Stimulated activated CD8-positive, alpha-beta memory T cell treated with anti-CD3 and anti-CD28 coated beads, Interleukin-7, amount 100 ng/mL, for 4 hours (primary cell): ENCODE measurements at places on chromosomes 11 and 22.
A peak's percentile ranks its signal among the peaks of the same experiment; 100 is the strongest.

- no peak for DNase-seq
Observed at GRCh38 chr11:17774232-17775034, 39.9 kb downstream of the KCNC1 start.

DNA sequence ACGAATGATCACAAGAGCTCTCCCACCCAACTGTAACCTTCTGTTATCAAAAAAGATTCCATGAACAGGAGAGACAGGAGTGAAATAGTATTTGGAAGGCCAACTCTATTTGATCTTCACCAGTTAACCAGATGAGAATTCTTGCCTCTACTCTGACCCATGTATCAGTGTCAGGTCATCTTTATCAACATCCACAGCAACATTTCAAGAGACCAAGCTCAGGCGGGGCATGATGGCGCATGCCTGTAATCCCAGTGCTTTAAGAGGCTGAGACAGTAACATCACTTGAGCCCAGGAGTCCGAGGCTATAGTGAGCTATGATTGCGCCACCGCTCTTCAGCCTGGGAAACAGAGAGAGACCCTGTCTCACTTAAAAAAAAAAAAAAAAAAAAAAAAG lies 62.3 kb downstream of the GAB2 start:
- DNase-seq, result no peak

GRCh38 chr11:68266121-68266891 lies 5.5 kb downstream of the C11orf24 start:
- DNase-seq, result no peak

DNA sequence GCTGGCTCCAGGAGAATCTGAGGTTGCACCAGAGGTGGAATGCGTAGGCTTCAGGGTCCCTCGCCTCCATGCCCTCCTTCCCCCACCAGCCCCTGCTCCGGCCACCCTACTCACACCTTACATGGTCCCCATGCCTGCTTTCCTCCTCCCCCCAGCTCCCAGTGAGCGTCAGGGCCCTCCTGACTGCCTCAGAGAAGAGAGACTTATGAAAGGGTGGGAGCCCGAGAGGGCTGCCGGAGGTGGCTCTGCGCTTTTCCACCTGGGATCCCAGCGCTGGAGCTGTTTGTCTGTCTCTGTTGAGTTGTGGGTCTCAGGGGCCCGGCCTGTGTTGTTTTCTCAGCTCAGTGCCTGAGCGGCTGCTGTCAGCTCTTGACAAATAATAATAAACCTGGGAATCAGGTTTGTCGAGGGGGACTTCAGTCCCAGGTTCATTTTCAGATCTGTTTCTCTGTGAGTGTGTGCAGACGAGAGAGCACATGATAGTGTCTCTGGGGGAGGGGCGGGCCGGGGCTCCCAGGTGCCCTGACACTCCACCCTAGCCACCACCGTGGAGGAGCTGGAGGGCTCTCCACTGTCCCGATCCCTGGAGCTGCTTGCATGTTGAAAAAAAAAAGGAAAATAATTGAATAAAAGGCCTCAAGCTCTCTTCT lies 153.7 kb downstream of the FEZ1 start:
- DNase-seq, result no peak

DNA sequence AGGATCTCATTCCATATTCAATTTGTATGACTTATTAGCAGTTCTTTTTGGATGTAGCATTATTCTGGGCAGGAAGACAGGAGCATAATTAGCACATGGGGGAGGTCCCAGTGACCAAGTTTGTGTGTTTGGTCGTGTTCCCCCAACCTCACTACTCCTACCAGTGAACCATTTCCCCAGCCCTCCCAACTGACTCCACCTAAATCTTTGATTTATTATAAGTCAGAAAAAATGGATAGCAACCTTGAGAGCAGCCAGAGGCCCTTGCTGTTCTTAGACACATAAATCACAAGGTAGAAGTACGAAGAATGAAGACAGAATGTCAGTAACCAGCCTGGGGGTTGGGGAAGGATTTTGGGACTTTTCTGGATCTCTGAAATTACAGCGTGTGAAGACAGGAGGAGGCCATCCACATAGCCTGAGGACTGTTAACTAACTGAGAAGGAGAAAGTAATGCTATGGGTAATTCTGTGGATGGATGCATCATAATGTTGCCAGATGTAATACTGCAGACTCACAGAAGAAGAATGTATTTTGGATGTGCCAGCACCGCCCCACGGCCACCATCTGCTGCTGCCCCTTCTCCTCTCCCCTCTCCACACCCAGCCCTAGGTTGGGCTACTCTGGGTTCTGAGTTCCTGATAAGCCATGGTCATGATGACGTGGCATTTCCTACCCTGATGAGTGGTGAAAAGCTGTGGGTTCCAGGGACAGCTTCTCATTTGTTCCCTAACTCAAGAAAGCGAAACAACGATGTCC lies 124.3 kb upstream of the TTC12 start:
- DNase-seq, result no peak

DNA sequence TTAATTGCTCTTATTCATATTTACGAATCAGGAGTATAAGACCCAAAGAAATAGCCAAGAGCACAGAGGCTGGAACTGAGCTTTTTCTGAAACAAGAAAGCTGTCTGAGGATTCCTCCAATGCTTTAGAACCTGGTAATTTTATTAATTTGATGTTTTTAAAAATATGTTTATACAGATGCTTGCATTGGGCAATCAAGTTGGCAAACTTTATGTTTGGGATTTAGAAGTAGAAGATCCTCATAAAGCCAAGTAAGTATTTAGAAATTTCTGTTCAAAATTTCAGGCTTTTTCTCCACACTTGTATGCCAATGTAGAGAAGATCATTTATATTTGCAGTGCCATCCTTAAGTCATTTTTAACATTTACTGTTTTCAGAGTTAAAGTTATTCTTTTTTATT lies 24.3 kb upstream of the HIKESHI start:
- DNase-seq, result no peak

GRCh38 chr22:42933485-42934091 lies 76.5 kb upstream of the ARFGAP3 start:
- peak; percentile 29 for DNase-seq

- no peak for DNase-seq
Observed at GRCh38 chr11:48125866-48126265, 90.7 kb upstream of the OR4B1 start.

- DNase-seq, result no peak
Observed at GRCh38 chr22:27417421-27417814, 384.1 kb downstream of the MN1 start.

DNA sequence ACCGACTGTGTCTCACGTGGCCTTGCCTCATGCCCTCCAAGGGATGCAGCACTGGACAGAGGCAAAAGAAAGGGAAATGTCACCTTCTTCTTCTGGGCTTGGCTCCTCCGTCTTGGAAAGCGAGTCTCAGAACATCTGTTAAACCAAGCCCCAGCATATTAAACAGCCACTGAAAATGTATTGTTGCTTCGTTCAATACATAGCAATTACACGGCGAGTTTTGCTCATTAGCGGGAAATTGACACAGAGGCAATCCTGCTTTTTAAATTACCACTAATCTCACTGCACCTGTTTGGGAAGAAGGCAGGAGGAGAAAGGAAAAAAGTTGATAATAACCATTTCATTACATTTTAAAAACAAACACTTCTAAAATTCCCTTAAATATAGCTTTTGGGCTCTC lies 72.1 kb downstream of the SEZ6L start:
- no peak for DNase-seq
